Activated CD8-positive, alpha-beta T cell treated with anti-CD3 and anti-CD28 coated beads for 36 hours (primary cell): ENCODE measurements at places on chromosomes 4 and X. TPM values are rescaled to one million over a fixed set of nuclear protein-coding genes. Genes with fewer than 3 reads are reported as not detected.

Gene EFNB1
- total RNA-seq, result 3.1 TPM

DNA sequence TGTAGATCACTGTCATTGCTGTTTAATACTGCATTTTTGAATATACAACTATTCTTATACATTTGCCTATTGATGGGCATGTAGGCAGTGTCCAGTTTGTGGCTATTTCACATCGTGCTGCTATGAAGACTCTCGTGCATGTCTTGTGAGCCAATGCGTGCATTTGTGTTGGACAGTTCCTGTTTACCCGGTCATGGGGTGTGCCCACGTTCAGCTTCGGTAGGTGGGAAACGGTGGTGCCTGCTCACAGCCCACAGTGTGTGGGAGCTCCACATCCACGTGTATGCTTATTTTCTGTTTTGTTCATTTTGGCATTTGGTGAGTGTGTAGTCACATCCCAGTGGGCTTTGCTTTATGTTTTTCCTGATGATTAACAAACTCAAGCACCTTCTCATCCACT lies 19.7 kb upstream of the RNF212 start:
- no peak for DNase-seq

- no peak for DNase-seq
Observed at GRCh38 chrX:25701876-25702275, 436.3 kb upstream of the MAGEB18 start.

DNA sequence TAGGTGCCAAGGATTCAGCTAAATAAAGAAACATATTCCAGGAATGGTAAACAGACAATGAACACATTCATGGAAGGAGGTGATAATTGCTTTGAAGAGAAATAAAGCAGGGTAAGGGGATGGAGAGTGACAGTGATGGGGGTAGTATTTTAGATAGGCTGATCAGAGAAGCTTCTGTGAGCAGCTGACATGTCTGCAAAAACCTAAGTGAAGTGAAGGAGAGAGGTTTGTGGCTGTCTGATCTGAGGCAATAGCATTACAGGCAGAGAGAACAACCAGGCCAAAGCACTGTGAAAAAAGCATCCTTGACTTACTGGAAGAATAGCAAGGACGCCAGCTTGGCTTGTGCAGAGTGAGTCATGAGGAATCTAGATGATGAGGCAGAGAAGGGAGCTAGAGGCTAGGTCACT lies 271.9 kb upstream of the GATB start:
- DNase-seq, result no peak

DNA sequence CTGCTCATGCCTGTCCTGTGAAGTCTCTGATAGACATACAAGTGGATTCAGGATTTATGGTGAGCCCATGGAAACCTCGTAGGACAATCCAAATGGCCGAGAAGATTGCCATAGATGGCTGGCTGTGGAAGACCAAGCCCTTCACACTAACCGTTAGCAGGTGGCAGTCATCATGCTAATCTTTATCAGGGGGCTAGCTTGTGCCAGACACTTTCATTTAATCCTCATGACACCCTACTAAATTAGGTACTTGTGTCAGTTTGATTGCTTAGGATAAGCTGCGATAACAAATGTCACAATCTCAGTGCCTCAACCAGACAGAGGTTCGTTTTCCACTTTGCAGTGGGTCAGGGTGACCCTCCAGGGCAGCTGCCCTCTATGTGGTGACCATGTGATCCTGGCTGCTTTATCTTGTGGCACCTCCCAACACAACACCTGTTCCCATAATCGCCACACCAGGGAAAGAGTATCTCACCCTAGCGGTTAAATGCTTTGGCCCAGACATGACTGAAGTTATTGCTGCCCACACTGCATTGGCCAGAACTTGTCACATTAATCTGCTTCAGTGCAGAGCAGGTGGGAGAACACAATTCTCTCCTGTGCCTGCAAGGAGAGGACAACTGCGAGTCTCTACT lies 60.8 kb downstream of the REPS2 start:
- DNase-seq, result no peak
